ENCODE measurements at places on chromosomes 11 and 22.

DNA sequence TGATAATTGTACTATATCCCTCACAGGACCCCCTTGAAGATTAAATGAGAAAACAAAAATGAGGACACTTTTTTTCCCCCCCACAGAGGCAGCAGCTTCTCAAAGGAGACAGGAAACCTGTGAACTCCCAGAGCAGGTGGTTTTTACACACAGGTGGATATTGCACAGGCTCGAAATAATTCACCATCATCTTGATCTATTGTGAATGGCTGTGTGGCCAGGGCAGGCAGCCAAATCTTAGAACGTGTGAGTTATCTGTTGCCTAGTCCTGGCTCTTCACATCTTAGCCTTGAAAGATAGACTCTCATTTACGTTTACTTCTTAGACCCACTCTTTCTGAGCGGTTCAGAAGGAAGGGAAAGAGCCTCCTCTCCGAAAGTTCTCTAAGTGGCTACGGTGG is 23.5 kb downstream of the PPFIBP2 start:
- no peak for DNase-seq

DNA sequence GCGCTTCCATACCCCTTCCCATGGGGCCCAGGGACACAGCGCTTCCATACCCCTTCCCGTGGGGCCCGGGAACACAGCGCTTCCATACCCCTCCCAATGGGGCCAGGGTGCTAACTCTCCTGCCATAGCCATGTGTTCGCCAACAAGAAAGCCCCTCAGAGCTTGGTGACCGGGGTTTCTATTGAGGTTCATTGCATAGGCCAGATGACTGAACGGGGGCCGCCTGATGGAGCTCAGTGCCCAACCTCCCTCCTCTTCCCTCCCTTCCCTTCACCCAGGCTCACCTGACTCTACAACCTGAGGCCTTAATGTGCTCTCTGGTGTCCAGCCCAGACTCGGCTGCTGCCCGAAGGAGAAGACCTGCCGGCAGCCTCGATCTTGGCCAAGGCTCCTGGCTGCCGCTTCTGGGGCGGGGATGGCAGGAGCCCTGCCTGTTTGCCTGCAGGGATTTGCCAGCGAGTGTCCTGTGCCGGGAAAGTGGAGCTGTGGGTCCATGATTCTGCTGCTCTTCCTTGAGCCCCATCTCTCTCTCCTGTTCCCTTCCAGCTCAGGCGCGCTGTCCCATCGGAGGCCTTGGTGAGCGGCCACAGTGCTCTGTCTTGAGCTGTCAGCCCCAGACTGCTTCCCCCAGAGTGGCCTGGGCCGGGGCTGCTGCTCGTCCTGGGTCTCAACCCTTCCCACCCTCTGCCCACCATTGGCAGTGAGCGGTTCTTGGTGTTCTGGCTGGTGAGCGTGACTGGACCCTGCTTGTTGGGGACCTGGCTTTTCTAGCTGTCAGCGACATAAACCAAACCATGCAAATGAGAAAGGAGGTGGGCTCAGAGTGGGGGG is 267.0 kb downstream of the TBC1D22A start:
- no peak for DNase-seq

DNA sequence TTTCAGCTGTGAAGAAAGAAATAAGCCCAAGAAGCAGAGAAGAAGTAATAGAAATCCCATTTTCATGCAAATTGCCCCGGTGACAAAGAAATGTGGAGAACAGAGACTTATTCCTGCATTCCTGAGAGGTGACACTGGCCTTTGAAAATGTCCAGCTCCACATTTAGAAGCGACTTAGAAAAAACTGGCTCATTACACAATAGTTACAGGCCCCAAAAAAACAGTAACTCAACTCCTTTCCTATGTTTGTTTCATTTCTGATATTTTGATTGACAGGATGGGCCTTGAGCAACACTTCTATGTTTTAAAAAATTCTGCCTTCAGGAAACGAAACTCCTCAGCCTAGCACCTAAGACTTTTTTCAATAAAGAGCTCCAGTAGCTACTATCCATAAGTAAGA is 726.9 kb upstream of the TENM4 start:
- DNase-seq: no peak

DNA sequence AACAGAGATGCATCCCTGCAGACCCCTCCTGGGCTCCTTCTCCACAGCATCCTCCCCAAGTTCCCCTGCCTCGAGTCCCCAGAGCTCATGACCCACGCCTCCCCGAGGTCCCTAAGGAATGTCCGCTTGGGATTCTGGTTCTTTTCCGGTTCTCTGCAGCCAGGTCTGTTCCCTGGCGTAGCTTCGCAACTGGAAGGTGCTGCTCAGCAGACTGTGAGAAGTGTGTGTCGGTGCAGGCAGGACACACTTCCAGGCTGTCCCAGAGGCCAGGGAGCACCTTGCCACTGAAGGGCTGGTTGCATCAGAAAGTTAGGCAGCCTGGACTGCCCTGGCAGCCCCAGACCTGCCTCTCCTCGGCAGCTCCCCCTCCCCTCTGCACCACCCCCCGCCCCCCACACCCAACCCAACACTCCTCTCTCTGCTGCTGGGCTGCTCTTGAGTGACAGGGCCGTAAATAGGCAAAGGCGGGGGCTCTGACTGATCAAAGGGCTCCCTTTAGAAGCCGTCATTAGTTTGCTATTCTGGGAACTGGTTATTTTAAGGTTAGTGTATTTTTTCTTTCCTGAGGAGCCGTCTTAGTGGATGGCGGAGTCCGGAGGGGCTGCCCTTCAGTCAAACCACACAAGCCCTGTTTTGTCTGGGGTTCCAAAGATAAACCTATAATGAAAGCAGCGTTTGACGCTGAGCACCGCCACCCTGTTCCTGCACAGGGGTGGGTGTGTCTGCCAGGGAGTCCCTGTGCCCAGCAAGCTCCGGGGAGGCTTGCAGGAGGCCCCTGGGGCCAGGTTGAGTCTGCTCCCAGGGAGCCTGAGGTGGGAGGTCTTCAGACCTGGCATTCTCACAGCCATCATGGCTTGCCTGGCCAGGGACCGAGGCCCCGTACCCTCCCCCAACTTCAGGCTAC is 88.6 kb upstream of the KCNQ1OT1 start:
- no peak for DNase-seq

- DNase-seq: no peak
These were observed at the start of gene MYOD1 for GRCh38 chr11:17719028-17719937. Gene MYOD1, plus strand, starts transcription at chr11:17719571. Its CDS starts 212 bp downstream, at chr11:17719783.

DNA sequence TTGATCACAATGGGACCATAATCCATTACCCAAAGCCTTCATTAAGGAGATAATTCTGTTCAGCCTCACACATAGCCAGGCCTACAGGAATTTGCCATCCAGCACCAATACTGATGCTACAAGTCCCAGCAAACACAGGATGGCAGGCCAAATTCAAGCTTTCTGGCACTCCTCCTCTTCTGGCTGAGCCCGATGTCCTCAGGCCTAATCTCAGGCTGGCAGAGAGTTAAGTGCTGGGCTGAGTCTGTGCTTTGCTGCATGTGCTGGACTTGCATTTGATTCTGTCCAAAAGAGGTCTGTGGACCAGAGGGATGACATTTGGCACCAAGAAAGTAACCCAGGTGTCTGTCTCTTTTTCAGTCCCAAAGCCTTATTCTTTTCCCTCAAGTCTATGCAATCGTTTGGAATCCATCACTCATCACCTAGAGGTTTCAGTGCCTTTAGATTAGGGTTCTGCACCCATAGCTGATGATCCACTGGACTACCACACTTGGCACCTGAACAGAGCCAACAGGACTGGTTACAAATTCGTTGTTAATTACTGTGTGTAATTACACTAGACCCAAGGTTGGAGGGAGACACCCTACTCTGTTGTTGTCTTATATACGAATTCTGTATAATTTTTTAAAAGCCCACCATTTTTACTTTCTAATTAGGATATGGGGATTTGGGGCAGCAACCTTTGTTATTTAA is 19.4 kb upstream of the LIN7C start:
- DNase-seq: no peak

DNA sequence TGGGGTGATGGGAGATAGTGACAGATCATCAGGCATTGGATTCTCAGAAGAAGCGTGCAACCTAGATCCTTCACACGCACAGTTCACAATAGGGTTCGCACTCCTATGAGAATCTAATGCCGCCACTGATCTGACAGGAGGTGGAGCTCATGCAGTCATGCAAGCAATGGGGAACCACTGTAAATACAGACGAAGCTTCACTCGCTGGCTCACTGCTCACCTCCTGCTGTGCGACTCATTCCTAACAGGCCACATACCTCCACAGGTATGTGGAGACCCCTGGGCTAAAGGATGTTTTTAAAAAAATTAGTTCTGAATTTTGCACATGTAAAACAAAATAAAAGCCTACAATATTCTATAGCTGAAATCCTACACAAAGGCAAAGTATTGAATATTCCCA is 20.5 kb upstream of the TEAD1 start:
- DNase-seq: no peak

GRCh38 chr11:100715165-100715761 is 28.2 kb downstream of the ARHGAP42 start:
- DNase-seq: no peak

DNA sequence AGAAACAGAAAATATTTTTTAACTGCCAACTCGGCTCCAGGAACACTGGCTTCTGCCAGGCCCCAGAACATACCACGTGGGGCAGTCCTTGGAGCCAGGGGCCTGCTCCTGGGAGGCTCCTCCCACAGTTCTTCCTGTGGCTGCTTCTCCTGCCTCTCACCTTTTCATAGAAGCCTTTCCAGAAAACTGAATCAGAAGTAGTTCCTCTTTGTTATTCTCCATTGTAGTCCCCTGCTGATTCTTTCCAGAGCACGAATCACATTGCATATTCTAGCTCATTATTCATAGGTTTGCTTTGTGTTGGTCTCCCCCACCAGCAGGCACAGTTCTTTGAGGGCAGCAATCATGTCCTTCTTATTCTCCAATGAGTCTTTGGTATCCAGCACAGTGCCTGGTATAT is 106.0 kb downstream of the EFCAB6 start:
- DNase-seq: no peak

DNA sequence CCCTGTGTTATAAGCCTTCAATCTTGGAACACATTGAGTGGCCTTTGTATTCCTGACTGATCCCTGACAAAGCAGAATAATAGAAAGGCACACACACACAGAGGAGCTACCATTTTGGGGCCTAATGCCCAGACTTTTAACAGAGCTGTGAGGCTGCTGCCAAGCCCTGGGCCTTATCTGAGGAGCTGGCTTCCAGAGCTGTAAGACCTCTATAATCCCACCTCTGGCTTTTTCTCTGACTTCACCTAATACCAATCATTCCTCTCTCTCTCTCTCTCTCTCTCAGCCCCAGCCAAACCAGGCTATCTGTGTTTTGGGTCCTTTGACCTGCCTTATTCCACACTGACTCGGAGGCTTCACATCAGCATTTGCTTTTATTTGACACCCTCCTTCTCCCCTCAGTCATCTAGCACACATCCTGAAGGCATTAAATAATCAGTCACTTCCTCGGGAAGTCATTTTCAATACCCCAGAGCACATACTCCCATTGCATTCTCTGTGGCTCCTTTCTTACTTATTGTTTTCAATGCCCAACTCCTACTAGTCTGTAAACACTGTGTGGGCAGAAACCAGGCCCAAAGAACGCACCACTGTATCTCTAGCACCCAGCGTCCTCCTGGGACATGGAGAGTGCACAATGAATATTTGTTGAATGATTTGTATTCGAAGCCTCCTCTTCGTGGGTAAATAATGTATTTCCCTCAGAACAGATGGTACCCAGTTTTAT is 21.2 kb upstream of the TRIM44 start:
- no peak for DNase-seq

DNA sequence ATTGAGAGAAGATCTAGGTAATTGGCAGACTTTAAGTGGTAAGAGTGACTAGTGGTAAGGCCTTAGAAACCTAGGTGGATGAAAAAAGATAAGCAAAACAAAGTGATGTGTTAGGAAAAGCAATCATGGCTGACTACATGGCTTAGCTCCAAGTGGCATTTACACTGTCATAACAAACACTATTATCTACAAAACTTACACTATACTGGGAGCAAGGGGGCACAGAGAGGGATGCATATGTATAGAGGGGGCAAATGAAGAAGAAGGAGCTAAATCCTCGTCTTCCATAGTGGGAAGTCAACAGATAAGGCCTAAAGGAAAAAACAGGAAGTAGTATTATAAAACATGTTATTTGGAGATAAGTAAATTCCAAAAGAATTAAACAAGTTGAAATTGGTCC is 32.5 kb downstream of the ADORA2A start:
- no peak for DNase-seq

DNA sequence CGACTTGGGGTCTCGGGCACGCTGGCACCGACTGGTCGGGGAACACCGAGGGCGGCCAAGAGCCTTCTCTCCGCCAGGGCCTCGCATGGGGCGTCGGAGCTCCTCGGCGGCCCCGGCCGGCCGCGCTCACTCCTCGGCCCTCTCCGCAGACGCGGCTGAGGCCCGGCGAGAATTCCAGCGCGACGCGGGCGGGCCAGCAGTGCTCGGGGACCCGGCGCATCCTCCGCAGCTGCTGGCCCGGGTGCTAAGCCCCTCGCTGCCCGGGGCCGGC is 5.6 kb downstream of the TBX1 start:
- DNase-seq: no peak

DNA sequence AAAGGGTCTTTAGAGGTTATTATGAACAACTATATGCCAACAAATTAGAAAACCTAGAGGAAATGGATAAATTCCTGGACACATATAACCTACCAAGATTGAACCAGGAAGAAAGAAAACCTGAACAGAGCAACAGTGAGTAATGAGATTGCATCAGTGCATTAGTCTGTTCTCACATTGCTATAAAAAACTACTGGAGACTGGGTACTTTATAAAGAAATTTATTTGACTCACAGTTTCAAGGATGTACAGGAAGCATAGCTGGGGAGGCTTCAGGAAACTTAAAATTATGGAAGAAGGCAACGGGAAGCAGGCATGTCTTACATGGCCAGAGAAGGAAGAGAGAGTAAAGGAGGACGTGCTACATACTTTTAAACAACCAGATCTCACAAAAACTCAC is 70.8 kb upstream of the GNAZ start:
- no peak for DNase-seq

DNA sequence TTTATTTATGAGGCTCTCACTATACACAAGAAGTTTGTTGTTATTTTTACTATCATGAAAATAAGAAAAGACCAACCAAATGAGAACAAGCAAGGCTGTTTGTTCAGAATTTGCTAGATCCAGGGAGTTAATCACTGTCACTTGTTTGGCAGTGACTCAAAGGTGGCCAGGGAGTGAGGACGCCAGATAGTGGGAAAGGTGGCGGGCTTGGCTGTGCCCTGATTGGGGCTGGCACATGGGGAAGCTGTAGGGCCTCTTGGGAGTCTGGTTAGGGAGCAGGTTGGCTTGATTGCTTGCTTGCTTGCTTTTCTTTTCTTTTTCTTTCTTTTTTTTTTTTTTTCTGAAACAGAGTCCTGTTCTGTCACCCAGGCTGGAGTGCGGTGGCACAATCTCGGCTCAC is 53.1 kb upstream of the SLC22A12 start:
- no peak for DNase-seq

DNA sequence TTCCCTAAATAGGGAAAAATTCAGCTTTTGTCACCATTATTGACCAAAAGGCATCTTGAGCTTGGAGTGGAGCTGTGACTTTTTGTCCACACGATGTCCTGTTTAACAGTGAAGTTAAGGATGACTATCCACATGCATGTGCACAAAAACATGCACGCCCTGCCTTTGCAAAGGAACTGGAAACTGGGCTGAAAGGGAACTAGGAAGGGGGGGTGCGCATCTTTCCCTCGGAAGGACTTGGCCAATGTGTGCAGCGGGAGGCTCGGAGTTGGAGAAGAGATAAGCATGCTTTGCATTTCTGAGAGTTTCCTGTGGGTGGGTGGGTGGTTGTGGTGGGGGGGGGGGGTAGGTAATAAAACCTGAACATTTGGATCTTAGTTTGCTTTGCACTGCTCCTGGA is 411 bp upstream of the KIRREL3 start:
- DNase-seq: no peak
